ENCODE measurements at places on chromosomes 1 and 21.

DNA sequence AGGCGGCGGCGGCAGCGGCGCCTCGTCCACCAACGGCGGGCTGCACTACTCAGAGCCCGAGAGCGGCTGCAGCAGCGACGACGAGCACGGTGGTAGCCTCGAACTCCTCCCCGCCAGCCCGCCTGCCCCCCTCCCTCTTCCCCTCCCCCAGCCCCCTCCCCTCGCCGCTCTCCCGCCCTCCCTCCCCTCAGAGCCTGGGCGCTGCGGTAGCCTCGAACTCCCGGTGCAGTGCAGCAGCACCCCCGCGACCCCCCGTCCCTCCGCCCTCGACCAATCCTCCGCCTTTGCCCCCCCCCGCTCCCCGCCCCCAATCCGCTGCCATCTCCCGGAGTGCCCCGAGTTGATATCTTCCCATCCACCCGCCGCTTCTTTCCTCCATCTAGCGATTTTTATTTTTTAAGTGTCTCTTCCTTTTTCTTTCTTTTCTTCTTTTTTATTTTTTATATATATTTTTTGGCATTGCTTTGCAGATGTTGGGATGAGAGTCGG, 516 bp downstream of the RCOR3 start:
- DNase-seq: peak; percentile 68

DNA sequence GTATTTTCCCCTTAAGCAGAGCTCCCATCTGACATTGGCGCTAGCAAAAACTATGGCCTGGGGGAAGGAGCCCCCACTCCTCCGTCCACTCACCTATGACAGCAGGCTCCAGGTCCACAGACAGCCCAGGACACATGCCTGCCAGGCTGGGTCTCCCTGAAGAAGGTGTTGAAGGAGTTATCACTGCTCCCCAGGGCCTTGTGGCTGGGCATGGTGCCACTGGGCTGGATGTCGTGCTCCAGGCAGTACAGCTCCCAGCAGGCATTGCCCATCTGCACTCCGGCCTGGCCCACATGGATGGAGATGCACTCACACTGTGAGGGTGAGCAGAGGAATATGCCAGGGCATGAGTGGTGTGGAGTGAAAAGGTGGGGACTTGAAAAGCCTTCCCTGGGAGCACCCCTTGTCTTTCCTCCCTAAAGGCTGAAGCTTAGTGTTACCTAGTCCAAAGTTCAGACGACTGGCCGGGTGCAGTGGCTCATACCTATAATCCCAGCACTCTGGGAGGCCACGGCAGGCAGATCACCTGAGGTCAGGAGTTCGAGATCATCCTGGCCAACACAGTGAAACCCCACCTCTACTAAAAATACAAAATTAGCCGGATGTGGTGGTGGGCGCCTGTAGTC, 30.0 kb downstream of the RABIF start:
- no peak for DNase-seq

DNA sequence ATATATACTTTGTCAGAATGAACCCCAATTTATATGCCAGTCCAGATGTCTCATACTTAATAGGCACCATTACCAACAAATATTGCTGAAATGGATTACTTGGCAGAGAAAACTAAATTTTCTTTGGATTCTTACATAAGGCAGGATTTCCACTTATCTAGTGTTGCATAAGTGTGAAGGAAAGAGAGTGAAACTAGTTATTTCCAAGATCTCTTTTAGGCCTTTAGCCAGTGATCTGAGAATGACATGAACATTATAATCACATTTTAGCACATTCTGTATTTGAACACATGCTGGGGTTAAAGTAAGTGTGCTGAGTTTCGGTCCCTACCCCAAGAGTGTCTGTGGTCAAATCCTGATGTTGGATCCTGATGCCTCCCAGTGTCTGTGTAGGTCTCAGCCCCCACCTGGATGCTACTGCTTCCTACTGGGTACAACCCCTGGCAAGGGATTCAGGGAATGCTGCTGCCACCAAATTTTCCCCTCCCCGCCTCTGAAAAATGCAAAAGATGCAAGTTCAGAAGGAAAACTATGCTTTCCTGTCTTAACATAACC, 11.2 kb downstream of the DDAH1 start:
- no peak for DNase-seq

GRCh38 chr21:43329711-43330269, 97.1 kb downstream of the SIK1 start:
- no peak for DNase-seq

DNA sequence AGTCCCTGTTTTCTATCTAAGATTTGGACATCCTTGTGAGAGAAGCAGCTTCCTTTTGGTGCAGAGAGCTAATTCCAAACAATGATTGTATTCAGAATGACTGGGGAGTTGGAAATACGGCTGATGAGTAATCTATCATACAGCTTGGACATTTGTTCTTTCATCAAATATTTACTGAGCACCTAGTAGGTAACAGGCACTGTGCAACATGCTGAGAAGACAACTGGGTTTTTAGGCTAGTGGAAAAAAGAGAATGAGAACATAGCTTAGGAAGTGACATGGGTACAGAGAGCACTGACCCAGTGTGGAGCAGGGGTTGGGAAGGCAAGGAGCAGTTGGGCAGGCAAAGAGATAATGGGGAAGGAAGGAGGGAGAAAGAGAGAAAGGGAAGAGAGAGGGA, 87.5 kb downstream of the TBX19 start:
- DNase-seq: no peak
